ENCODE measurements at places on chromosomes 1 and 21.
A peak's percentile ranks its signal among the peaks of the same experiment; 100 is the strongest.

GRCh38 chr1:6511056-6511455 lies 19.6 kb upstream of the PLEKHG5 start:
- no peak for DNase-seq

DNA sequence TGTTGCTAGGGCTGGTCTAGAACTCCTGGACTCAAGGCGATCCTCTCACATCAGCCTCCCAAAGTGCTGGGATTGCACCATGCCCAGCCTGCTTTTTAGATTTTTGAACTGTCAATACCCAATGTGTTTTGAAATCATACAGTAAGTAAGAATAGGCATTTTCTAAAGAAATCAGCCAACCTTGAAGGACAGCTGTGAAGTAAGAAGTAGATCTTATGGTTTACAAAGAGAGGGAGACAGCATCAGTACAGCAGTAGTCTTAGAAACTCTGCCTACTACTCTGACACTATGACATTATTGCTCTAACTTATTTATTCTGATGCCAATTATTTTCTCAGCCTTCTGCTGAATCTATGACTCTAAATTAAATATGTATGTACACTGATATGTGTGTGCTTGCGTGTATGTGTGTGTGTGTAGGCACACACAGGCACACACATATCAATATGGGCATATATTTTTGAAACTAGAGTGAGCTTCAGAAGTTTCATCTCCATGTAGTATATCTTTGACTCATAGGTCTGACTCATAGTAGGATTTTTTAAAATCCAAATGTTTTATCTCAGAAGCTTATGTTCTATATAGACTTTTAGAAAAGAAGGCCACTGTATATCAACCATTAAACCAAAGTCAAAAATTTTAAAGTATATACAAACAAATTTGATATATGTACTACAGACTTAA lies 140.4 kb downstream of the COL24A1 start:
- no peak for DNase-seq

DNA sequence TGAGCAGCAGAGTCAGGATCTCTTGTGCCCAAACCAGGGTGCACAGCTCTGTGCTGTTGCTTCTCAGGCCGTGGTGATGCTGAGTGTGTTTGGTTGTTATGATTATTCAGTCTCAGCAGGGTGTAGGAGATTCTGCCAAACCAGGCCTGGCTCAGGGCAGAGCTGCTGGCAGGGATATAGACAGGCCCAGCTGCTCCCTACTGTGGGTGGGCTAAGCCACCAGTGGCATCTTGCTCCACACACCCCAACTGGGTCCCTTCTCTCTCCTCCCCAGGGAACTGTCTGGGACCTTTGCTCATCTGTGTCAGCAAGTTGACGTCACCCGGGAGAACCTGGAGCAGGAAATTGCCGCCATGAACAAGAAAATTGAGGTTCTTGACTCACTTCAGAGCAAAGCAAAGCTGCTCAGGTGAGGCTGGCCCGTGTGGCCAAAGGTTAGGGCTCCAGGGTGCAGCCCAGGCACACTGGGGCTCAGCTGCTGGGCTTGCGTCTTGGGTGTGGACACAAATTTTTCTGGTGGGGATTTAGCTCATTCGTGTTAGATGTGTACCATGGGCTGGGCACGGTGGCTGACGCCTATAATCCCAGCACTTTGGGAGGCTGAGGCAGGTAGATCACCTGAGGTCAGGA lies 9.9 kb upstream of the MIIP start:
- no peak for DNase-seq

GRCh38 chr1:24481843-24482610 lies 20.6 kb upstream of the RCAN3 start:
- no peak for DNase-seq

GRCh38 chr1:20191266-20191825 lies 5.0 kb upstream of the PLA2G2C start:
- no peak for DNase-seq

GRCh38 chr1:77876884-77877283 lies 11.5 kb upstream of the NEXN start:
- DNase-seq: no peak

DNA sequence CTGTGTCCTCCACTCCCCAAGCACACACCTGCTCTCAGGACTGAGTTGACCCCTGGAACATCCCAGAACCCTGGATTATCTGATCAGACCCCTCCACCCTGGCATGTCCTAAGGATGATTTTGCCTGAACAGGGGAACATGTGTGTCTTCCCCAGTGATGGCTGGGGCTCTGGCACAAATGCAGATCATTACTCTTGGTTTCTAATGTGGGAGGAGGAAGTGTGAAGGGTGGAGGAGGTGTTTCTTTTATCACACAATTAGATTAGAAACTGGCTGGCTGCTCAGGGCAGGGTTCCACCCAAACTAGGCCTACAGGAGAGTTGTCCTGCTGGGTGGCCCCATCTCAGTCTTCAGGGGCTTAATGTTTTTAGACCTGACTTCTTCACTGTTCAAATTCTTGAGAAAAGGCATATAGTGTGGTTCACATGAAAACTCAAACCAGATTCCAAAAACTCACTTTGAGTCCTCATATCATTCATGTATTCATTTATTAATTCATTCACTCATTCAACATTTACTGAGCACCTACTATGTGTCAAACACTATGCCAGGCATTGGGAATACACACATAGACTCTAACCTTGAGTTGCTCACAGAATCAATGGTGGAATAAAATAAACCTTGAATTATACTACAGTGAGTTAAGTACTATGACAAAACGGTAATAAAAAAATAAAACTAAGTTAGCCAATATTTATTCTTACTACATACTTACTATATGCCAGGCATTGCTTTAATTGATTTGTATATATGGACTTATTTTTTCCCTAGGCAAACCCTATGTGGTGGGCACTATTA lies 221.8 kb upstream of the JUN start:
- DNase-seq: no peak

DNA sequence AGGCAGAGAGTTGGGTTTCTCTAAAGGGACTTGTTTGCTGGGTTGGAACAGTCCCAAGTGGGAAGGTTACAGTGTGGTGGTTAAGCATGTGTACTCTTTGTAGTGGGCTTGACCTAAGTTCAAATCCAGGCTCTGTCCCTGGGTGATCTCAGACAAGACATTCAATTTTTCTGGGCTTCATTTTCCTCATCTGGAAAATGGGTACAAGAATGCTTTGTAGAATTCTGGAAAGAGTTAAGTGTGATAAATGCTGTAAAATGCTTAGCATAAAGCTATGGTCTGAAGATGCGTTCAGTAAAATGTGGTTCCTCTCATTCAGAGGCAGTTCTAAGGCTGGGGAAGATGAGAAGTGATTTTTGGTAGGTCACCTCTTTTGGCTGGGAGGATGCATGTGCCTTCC lies 805 bp downstream of the GRHL3 start:
- DNase-seq: no peak

DNA sequence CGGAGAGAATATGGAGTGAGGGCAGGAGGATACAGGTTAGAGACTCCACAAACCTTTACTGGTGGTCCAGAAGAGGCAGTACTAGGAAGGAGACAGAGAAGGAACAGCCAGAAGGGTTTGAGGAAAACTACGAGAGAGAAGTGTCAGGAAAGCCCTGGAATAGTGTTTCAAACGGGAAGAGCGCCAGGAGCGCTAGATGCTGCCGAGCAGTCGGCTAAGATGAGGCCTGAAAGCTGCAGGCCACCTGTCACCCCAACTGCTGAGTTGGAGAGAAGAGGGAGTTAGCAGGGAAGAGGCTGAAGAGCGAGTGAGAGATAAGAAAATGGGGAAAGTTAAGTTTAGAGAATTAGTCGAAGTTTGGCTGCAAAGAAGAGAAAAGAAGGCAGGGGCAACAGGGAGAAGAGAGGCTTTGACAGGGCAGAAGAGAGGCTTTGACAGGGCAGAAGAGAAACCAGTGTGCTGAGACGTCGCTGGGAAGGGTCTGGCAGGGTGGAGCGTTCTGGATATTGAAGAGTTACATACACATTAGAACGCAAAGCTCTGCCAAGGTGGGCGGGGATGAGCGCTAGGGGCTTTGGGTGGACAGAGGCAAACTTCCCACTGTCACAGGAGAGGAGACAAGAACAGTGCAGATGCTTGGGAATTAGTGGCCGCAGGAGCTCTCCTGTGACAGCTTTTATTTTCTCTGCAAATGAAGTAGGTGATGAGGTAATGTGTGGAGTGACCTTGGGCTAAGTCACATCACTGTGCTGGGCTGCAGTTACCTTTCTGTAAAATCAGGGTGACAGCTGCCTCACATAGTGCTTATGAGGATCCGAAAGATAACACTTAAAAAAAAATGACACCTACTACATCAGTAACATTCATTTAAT lies 31.2 kb downstream of the PCSK9 start:
- DNase-seq: no peak

- no peak for DNase-seq
These were observed 5.5 kb downstream of the C1QB start for GRCh38 chr1:22658385-22659163.

GRCh38 chr1:57949168-57949567 lies 525.3 kb upstream of the DAB1 start:
- DNase-seq: no peak

DNA sequence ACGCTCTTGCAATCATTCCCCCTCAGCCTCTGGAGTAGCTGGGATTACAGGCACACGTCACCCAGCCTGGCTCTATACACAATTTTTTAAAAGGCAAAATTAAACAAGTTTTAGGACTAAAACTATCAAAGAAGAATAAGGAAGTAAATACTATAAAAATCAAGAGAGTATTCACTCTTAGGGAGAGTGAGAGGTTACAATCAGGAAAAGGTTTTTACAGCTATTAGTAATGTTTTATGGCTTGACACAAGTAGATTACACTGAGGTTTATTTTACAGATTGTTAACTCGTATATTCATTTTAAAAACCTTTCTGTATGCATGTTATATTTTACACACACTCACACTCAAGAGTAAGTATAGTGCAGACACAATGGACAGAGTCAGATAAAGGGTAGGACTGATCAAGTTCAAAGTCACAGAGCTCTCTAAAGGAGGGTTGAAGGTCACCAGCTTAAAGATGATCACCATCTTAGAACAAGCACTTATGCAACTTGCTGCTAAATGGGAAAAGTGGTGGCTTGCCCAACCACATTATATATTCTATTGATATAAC lies 77.9 kb upstream of the MAN1A2 start:
- no peak for DNase-seq

GRCh38 chr1:53016705-53017104 lies 45.3 kb upstream of the PODN start:
- DNase-seq: no peak

DNA sequence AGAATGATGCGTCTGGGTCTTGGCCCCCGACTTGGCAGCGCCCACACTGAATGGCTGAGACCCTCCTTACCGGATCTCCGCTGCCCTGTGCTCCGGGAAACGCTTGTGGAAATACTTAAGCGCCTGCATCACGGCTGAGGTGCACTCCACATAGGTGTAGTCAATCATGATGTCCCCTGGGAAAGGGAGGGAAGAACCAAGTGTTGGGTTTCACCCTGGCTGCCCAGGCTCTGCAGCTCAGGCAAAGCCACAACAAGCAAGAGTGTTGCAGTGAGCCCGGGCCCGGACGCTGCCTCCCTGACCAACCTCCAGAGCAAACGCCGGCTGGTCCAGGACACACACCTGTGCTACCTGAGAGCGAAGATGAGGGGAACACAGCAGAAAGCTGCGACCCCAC lies 21.5 kb upstream of the SPATC1L start:
- no peak for DNase-seq

GRCh38 chr1:209368864-209369598 lies 214.5 kb upstream of the CAMK1G start:
- no peak for DNase-seq

GRCh38 chr21:28136656-28137255 lies 855.9 kb downstream of the LTN1 start:
- no peak for DNase-seq

- DNase-seq: no peak
These were observed 16.4 kb downstream of the CNIH4 start for GRCh38 chr1:224373008-224373590.

GRCh38 chr1:191695865-191696264 lies 462.4 kb upstream of the RGS18 start:
- DNase-seq: no peak

DNA sequence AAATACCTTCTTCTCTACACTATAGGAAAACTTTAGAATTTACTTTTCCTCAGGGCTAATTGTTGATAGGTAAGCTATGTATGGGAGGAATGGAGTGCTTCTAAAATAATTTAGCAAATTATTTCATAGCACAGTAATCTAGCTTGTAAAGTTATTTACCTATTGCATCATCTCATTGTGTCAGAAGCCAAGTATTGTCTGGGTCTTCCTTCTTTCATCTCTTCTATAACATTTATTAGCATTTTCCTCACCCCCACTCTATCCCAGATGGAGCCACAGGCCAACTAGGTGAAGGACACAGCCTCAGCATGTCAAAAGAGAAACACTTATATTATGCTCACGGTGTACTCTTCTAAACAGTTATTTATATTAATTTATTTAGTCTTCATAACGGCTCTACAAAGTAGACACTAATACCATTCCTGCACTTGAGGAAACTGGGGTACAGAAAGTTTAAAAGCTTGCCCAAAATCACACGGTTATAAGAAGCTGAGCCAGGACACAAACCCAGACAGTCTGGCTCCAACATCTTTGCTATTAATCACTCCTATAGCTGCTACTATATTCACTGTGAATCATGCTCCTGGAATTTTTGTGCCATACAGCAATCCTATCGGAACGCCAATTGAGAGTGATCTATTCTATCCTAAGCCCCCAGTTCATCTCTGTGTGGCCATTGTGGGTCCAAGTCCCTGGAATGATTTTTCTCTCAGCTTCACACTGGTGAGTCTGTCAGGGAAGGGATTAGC lies 43.1 kb downstream of the OR10J5 start:
- no peak for DNase-seq

- peak; percentile 59 for DNase-seq
These were observed 4.0 kb downstream of the RNF207 start for GRCh38 chr1:6209661-6210580.

- DNase-seq: no peak
These were observed 75.8 kb downstream of the RRAGC start for GRCh38 chr1:38783640-38784229.

All from NCI-H510A (cell line).